ENCODE measurements at places on chromosomes 3 and 15.

DNA sequence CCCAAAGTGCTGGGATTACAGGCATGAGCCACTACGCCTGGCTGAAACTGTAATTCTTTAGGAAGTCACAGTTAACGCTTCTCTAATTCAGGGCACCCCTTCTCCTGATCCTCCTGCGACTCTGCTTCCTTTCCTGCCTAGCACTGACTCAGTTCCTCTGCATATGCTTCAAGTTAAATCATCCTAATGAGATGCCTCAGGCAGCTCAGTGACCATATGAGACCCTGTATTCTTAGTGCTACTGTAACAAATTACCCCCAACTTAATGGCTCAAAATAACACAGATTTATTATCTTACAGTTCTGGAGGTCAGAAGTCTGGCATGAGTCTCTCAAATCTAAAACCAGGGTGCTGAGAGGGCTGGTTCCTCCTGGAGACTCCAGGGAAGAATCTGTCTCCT is 271.8 kb upstream of the LYSMD4 start:
- DNase-seq, result no peak

GRCh38 chr15:95816591-95816990 is 513.9 kb upstream of the NR2F2 start:
- DNase-seq, result no peak

DNA sequence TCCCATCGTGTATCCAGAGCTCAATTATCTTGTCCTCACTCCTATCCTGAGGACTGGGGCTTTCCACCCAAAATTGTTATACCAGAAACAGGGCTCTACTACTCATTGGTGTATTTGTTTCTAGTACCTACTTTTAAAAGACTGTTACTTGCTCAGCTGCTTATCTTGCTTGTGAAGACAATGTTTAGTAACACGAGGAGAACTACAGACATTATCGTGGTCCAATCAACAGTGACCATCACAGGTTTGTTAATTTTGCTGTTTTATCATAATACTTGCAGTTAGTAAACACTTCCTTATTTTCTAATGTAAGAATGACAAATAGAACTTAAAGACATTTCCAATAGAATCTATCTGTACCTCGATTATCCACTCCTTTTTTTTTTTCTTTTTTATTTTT is 13.5 kb downstream of the LRCH3 start:
- no peak for DNase-seq

GRCh38 chr3:141594357-141594756 is 107.5 kb downstream of the RASA2 start:
- no peak for DNase-seq

DNA sequence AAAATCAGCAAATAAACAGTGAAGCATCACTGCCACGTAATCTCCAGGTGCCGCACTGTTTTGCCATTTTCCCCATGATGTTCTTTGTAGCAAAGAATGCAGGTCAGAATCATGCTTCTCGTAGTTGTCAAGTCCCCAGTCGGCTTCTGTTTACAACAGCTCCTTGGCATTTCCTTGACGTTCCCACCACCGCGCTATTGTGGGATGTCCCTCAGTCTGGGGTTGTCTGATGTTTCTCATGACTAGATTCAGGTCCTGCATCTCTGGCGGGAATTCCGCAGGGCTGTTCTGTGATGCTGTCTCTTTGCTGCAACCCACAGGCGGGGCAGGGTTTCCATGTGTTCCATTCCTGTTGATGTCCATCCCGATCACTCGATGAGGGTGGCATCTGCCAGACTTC is 117.9 kb upstream of the SMAD3 start:
- DNase-seq, result no peak

- no peak for DNase-seq
Measured at GRCh38 chr3:100899440-100900091, 93.7 kb downstream of the ABI3BP start.

GRCh38 chr3:170228093-170228766 is 6.0 kb downstream of the PRKCI start:
- DNase-seq, result no peak

GRCh38 chr3:40972350-40972749 is 227.0 kb upstream of the CTNNB1 start:
- no peak for DNase-seq

DNA sequence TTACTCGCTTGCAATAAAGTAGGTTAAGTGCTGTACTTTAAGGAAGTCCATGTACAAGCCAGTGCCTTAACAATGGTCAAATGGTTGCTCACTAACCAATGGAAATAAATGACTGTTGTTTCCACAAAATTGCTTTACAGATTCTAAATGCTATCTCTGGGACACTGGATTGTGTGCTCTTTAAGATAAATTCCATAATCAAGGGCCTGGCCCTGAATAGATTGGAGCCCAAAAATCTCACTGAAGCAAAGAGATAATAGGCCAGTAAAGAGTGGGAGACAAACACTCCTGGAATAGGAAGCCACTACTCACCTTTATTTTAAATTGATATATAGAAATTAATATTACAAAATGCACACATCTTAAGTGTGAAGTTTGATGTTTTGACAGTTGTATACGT is 62.4 kb upstream of the GOLGA6B start:
- no peak for DNase-seq

DNA sequence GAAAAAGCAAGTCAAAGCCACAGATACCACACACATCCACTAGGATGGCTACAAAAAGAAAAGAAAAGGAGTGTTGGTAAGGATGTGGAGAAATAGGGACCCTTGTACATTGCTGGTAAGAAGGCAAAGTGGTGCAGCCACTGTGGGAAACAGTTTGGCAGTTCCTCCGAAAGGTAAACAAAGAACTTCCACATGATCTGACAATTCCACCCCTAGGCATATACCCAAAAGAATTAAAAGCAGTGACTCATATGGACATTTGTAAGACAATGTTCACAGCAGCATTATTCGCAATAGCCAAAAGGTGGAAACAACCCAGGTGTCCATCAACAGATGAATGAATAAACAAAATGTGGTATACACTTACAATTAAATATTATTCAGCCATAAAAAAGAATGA is 22.2 kb upstream of the GMPPB start:
- no peak for DNase-seq

- DNase-seq, result no peak
Measured at GRCh38 chr3:142543307-142543706, 35.2 kb downstream of the ATR start.

GRCh38 chr3:42608581-42608980 is 8.1 kb downstream of the NKTR start:
- DNase-seq, result no peak

DNA sequence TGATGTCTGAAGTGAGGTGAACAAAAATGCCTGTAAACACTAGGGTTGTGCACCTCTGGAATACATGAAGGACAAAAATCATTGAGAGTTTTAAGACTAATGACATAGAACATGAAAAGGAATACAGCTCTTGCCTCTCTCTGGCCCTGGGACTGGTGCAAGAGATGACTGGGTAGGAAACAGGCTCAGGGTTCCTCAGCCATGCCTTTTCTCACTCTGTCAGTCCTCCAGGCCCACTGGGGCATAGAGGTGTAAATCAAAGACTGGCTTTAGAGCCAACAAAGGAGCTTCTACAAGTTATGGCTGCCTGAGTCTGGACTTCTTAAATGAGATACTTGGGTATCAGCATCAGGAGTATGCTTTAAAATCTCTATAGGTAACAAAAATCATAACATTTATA is 554.7 kb upstream of the KCNMB2 start:
- no peak for DNase-seq

DNA sequence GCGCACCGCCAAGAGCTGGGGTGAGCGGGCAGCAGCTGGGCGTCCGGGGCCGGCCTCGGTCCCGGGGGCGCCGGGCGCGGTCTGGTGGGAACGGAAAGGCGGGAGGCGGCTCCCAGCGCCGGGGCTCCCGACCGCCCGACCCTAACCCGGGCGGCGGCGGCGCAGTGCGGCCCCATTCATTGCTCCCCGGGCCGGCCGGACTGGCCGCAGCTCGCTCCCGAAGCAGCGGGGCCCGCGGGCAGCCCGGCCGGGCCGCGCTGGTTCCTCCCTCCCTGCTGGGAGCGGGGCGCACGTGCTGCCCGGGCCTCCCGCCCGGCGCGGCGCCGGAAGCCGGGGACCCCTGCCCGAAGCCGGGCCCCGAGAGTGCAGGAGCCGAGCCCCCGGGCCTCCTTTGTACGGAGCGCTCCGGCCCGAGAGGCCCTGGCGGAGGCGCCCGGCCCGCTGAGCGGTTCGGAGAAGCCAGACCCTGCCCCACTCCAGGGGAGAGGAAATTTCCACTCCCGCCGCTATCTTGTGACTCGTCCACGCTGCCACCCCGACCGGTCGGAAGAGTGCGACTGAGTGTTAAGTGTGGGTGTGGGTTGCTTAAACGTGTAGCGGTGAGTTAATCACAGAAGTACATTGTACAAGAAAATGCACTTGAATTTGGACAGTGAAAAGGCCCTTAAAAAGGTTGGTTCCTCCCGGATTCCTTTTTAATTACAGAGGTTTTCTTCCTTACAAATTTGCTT is 613 bp downstream of the ATP1B3 start:
- peak; percentile 65 for DNase-seq

DNA sequence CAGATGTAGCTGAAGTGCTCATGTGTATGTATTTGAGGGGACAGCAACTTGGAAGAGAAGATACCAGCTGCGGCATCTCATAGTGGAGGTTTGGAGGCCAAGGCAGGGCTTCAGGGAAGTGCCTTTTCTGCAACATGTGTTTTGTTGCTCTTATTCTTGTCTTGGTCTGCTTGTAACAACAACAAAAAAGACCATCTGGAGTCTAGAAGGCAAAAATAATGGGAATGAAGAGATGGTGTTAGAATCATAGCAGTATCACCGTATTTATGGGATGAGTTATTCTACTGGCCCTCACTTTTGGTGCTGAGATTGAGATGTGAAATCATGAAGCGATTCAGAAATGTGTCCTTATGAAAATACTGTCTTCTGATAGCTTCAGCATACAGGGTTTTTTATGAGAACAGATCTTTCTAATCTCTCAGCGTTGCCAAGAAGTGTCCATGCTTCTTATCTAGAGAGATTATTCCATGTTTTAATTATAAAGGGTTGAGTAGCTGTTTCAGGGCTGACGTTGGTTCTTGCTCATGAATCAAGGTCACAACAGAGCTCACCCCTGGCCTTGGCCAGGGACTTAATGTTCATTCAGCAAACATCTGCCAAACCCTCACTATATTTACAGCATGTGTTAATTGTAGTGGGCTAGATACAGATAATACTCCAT is 58.0 kb downstream of the ITPR1 start:
- no peak for DNase-seq

- DNase-seq, result no peak
Measured at GRCh38 chr15:69701198-69701597, 248.6 kb downstream of the RPLP1 start.

DNA sequence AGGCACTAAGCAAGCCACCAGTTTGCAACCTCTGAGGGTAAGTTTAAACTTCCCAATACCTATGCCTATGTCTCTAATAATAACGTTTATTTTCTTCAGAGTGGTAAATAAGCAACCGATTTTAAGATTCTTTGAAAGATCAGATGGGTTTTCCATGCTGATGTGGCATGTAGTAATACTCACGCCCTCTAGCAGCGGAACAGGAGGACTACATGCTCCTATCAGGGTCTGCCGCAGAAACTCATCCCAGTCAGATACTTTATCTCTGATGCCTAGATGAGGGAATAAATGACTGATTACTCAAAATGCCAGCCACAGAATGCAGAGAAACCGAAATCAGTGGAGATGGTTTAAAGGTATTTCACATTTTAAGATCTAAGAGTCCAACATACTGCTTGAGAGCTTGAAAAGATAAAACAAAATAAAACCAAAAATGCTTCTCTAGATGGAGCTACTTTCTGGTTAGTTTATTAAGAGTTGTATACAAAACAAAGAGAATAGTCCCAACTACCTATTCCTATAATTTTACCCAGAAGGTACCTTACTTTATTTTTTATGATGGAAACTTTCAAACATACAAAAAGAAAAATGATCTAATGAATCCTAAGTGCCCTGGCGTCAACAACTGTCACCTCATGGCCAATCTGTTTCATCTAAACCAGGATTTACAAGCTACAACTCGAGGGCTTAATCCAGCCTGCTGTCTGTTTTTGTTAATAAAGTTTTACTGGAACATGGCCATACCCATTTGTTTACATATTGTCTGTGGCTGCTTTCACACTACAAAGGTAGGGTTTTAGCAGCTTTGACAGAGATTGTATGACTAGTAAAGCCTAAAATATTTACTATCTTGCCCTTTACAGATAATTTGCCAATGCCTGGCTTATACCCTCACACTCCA is 37.5 kb upstream of the STIMATE start:
- DNase-seq, result peak; percentile 66

GRCh38 chr3:69353088-69353478 is 32.8 kb downstream of the FRMD4B start:
- no peak for DNase-seq

DNA sequence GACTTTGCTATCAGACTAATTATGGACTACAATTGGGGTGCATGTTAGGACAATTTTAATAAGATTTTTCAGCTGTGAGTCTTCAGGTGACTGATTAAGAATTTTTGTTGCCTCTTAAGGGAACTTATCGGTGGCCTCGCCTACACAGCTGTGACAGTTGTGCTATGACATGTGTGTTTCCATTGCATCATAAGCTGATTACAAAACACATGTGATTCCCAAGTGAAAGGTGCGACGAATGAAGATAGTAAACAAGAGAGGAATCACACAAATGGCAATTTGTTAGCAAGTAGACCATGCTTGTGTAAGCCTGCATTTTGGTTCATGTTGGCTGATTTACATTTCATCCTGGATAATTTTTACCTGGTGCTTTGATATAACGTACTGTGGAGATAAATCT is 8.3 kb downstream of the ROBO2 start:
- no peak for DNase-seq

GRCh38 chr3:168844472-168844871 is 748.7 kb upstream of the GOLIM4 start:
- DNase-seq, result no peak

GRCh38 chr15:59867086-59867855 is 136.8 kb upstream of the FOXB1 start:
- no peak for DNase-seq

GRCh38 chr3:64247991-64248646 is 22.9 kb upstream of the PRICKLE2 start:
- no peak for DNase-seq

GRCh38 chr3:195154793-195155535 is 116.0 kb downstream of the XXYLT1 start:
- DNase-seq, result no peak

GRCh38 chr3:97464035-97464434 is 300.5 kb upstream of the ARL6 start:
- DNase-seq, result no peak

GRCh38 chr3:105014631-105015030 is 352.1 kb upstream of the ALCAM start:
- DNase-seq, result no peak

- DNase-seq, result no peak
Measured at GRCh38 chr3:61594144-61594963, 33.0 kb downstream of the PTPRG start.

Measured in CD4-positive, alpha-beta T cell treated with Interleukin-17A for 1 hour (primary cell).